ENCODE measurements at places on chromosomes 11 and 22. TPM values are rescaled to one million over a fixed set of nuclear protein-coding genes. Genes with fewer than 3 reads are reported as not detected.

The EHF gene
- not detected for total RNA-seq

The TMEM86A gene
- total RNA-seq: 3.1 TPM

The EIF4G2 gene
- total RNA-seq: 571 TPM

The POLR2F gene
- total RNA-seq: 23.5 TPM

The AIFM3 gene
- total RNA-seq: under 0.01 TPM

The MUC6 gene
- total RNA-seq: not detected

All from skeletal muscle tissue (tissue), 5 donors.